Midbrain (tissue), 1 donor: ENCODE measurements at places on chromosomes 16 and 17.

GRCh38 chr17:4900231-4901107 lies 1.1 kb downstream of the C17orf107 start:
- DNase-seq, result no peak

- DNase-seq, result no peak
These were observed 38.6 kb upstream of the TENT4B start for GRCh38 chr16:50114357-50115129.

GRCh38 chr16:3074860-3075522 lies 9.6 kb downstream of the IL32 start:
- no peak for DNase-seq

- DNase-seq, result peak; percentile 53
These were observed 13.6 kb downstream of the CEP20 start for GRCh38 chr16:15874745-15875314.

- no peak for DNase-seq
These were observed 2.5 kb upstream of the FBXL19 start for GRCh38 chr16:30920891-30921290.

- DNase-seq, result no peak
These were observed 2.2 kb upstream of the CHD3 start for GRCh38 chr17:7886227-7887037.

DNA sequence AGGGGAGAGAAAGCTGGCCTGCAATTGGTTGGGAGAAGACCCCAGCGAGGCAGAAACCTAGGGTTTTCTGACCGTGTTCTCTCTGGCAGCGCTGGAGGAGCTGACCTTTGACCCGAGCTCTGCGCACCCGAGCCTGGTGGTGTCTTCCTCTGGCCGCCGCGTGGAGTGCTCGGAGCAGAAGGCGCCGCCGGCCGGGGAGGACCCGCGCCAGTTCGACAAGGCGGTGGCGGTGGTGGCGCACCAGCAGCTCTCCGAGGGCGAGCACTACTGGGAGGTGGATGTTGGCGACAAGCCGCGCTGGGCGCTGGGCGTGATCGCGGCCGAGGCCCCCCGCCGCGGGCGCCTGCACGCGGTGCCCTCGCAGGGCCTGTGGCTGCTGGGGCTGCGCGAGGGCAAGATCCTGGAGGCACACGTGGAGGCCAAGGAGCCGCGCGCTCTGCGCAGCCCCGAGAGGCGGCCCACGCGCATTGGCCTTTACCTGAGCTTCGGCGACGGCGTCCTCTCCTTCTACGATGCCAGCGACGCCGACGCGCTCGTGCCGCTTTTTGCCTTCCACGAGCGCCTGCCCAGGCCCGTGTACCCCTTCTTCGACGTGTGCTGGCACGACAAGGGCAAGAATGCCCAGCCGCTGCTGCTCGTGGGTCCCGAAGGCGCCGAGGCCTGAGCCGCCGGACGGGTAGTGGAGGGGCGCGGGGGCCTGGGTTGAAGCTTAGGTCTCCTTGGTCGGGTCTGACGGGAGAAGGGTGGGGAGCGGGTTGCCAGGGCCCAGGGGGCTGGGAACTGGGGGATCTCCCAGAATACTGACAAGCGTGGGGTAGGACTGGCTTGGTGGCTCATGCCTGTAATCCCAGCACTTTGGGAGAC lies 7.4 kb upstream of the PYDC1 start:
- DNase-seq, result no peak

DNA sequence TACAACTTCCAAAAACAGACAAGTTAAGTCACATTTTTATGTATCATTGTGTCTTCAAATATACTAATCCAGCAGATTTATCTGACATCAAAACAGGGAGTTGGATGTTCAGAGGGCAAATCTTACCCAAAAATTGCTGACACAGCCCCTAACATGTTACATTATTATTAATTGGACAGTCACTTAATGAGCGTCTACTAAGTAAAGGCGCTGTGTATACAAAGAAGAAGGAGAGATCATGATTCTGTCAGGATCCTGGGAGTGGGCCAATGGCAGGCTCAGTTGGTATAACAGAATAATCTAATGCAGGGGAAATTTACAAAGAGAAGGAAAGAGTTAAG lies 18.4 kb upstream of the CD300E start:
- no peak for DNase-seq

DNA sequence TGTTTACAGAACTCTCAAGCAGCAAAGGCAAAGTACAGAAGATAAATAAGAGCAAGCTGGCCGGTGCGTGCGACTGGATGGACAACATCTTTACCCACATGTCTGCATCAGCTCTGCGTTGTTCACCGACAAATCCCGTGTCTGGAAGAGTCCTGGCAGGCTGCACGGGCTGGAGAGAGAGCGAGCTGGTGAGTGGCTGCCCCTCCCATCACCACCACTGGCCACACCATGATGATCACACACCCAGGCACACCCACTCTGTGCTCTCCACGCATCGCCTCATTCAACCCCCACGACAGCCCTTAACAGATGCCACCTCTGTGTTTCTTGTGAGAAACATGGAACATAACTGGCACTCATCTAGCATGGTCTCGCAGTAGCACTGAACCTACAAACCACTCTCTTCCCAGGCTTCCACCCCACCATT lies 59.2 kb downstream of the ANKRD11 start:
- DNase-seq, result no peak
